Epithelial cell of esophagus (primary cell): ENCODE measurements at places on chromosomes 6 and 20.

DNA sequence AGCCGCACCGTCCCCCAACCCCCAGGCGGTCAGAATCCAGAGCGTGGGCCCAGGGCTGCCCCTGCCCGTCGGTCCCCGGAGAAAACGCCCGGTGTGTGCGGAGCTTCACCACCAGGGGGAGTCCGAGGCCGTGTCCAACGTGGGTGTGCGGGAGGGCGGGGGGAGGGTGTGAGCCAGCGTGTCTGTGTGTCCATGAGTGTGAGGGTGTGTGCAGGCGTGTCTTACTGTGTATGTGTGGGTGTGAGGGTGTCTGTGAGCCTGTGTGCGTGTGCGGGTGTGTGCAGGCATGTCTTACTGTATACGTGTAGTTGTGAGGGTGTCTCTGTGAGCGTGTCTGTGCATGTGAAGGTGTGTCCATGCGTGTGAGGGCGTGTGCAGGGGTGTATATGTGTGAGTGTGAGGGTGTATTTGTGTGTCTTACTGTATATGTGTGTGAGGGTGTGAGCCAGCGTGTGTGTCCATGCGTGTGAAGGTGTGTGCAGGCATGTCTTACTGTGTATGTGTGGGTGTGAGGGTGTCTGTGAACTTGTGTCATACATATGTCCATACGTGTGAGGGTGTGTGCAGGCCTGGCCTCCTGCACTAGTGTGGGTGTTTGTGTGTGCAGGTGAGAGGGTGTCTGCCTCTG lies 24.6 kb upstream of the GATA5 start:
- DNase-seq, result peak; percentile 55

- DNase-seq, result peak; percentile 9
Observed at GRCh38 chr6:11729076-11729475, 49.5 kb downstream of the ADTRP start.

- DNase-seq, result no peak
Observed at GRCh38 chr20:57155415-57155814, 111.0 kb downstream of the BMP7 start.

GRCh38 chr20:62336329-62336728 lies 30.8 kb downstream of the LAMA5 start:
- no peak for DNase-seq

- peak; percentile 85 for DNase-seq
Observed at GRCh38 chr6:36735110-36736071, 37.8 kb downstream of the RAB44 start.

DNA sequence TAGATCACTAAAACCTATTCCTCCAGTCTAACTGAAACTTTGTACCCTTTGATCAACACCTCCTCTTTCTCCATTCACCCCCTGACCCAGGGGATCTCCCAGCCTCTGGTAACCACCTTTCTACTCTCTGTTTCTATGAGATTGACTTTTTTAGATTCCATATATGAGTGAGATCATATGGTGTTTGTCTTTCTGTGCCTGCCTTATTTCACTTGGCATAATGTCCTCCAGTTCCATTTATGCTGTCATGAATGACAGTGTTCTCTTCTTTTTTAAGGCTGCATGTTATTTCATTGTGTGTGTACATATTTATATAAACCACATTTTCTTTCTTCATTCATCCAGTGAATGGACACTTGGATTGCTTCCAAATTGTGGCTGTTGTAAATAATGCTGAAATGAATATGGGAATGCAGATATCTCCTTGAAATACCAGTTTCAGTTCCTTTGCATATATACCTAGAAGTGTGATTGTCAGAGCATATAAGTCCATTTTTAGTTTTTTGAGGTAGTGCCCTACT lies 57.7 kb downstream of the DHX35 start:
- no peak for DNase-seq

GRCh38 chr6:41568585-41569384 lies 22.6 kb downstream of the FOXP4 start:
- no peak for DNase-seq

DNA sequence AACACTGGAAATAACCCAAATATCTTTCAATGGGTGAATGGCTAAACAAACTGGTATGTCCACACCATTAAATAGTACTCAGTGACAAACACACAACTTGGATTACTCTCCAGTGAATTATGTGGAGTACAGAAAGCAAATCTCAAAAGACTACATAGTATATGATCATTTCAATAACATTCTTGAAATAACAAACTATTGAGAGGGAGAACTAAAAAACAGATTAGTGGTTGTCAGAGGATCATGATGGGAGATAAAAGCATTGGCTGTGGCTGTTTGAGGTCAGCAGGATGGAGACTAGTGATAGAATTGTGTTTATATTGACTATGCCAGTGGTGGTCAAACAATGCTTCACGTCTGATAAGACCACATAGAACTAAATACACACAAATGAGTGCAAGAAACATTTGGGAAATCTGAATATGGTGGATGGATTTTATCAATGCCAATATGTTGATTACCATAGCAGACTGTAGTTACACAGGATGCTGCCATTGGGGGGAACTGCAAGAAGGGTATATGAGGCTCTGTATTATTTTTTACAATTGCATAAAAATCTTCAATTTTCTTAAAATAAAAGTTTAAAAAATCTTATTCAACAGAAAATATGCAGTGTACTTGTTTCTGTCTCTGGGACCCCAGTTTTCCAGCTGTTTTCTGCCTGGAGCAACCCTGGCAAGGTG lies 242.0 kb downstream of the TBXT start:
- DNase-seq, result no peak

GRCh38 chr20:19515074-19515473 lies 243.0 kb upstream of the RIN2 start:
- DNase-seq, result no peak

DNA sequence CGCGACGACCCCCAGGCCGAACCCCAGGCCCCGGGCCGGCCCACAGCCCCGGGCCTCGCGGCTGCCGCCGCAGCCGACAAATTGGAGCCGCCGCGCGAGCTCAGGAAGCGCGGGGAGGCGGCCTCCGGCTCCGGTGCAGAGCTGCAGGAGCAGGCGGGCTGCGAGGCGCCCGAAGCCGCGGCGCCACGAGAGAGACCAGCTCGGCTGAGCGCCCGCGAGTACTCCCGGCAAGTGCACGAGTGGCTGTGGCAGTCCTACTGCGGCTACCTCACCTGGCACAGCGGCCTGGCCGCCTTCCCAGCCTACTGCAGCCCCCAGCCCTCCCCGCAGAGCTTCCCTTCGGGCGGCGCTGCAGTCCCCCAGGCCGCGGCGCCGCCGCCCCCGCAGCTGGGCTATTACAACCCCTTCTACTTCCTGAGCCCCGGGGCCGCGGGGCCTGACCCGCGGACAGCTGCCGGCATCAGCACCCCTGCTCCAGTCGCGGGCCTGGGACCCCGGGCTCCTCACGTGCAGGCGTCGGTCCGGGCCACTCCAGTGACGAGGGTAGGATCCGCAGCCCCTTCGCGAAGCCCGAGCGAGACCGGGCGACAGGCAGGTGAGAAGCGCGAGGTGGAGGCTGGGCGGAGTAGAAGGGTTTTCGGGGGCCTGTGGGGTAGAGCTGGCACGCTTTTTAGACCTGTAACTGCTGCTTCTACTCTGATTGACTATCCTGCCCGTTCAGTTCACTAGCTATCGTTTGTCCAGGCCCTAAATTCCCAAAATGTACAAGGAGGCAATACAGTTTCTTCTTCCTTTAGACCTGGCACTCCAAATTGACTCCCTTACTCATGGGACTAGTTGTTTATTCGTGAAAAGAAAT lies 654 bp downstream of the FAM8A1 start:
- DNase-seq, result peak; percentile 33

DNA sequence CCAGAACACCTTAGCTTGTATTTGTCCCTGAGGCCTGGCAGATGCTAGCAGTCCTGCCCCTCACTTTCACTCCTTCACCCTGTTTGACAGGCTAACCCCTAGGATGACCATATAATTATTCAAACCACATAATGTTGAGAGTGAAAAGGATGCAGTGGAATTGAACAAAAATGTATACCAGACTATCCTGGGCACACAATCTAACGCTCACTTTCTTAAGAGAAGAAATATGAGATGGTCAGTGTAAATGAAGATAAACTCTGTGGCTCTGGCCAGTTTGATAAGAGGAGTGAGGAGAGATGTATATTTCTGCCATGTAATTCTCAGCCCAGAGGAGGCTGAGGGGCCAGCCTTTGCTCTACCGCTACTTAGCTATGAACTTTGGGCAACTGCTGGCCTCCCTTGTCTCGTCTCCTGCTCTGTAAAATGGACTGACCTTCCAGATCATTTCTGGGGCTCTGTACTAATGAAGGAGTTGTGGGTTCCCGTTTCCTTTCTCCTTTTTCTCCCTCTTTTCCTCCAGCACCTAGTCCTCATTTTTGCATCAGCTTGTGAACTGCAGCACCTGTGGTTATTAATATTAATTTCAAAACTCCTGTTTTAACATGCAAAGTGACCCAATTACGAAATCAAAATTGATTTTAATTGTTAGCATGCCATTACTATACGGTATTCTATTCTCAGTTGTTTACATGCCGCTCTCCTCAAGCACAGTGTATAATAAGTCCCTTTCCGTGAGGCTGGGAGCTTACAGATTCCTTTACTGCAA lies 92.5 kb upstream of the IYD start:
- DNase-seq, result no peak

DNA sequence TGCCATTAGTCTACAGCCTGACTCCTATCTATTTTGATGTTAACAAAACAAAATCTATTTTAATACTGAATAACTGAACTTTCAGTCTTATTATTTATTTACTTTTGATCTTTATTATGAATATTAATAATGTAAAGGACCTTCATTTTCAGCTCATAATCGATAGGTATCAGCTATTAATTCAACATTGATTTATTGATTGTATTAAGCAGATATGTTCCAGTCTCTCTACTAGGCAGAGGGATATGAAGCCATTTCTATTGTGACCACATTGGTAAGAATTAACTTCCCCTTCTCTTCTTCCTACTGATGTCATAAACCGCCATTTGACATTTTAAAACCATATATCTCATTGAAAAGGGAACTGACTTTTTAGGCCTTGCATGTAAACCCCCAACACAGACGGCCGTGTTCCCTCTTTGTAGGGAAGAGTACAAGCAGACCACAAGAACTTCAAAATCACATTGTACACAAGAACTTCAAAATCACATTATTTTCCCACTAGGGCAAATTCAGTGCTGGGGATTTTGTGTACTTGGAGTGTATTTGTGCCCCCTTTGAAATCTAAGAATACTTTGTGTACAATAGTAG lies 69.5 kb upstream of the FABP7 start:
- DNase-seq, result no peak

- no peak for DNase-seq
Observed at GRCh38 chr6:143098054-143098671, 37.5 kb downstream of the AIG1 start.

DNA sequence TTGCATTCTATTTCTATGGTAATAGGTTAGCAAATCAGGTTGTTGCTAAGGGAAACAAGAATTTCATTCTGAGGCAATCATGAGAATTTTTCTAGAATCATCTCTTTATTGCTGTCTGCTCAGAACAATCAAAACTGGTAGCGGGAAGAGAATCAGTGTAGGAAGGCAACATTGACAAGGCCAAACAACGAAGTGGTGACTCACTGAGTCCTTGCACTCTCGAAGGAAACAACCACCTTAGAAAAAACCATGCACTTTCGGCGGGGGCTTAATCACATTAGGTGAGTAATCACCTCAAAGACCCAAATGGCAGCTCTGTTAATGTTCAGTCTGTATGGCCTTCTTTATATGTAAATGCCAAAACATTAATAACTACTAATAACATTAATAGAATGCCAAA lies 78.8 kb upstream of the MAP7 start:
- peak; percentile 72 for DNase-seq

DNA sequence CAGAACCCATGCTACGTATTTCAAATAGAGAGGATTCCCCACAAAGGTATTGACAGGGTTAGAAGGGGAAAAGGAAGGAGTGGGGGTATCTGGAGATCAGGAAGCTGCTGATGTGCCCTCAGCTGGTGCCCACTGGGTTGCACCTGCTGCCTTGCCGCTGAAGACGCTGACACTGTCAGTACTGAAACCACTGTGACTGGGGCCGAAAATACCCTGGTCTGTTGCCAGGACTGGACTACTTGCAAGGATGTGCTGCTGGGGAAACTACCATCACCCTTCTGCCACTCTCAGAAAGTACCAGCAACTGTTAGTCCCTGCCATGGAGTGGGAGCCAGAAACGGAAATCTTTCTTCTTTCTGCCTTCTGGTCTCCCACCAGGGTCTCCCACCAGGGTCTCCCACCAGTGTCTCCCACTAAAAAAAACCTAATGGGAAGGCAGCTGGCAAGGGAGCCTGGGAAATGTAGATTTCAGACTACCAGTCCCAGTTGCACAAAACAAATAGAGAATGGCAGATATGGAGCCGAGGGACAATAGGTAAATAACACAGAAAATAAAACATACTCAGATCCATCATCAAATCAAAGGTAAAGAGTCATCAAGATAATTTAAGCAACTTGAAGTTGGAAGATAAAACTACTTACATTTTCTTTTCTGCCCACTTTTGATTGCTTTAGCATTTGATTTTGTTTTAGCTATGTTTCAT lies 204.8 kb downstream of the TPBG start:
- DNase-seq, result no peak

- no peak for DNase-seq
Observed at GRCh38 chr6:41958022-41958856, 16.6 kb upstream of the CCND3 start.

GRCh38 chr6:98836025-98836961 lies 1.9 kb downstream of the POU3F2 start:
- no peak for DNase-seq

DNA sequence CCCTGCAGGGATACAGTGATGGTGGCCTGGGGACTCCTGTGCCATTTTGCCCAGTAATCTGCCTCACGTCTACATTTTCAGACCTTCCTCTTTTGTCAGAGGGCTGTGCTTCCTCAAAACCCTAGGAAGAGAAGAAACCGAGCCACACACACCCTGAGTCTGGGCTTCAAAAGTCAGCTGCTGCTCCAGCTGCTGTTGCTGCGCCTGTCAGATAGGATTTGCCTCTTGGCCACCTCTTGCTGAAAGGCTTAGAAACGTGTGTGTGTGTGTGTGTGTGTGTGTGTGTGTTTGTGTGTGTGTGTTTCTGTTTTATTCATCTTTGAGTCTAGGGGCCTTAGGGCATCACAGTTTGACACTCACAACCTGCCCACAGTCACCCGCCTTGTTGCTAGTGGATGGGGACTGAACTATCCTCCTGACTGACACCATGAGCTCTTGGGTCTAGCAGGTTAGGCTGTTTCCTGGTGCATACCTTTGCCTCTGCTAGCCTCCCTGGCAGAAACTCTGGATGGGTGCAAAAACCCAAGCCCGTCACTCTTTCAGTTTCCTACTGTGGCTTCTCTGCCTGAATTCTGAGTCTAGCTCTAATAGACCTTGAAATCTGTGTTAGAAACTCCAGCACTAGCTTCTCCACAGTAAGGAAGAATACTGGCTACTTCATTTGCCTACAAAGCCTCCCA lies 94.9 kb upstream of the CEP85L start:
- no peak for DNase-seq

DNA sequence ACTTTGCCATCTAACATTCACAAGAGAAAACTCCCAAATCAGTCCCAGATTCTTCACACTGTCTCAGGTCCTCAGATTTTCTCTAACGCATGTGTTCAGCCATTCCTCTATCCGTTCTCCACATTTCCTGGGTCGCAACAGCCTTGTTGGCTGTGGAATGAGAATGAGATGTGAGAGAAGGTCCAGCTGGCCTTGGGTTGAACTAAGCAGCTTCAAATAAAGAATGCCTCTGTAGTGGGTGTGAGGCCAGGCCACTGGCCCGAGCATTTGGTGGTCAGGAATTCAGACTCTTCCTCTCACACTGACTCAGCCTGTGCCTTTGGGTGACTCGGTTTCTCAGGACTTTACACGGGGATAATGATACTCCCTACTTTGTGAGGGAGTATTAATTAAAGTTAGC lies 73.8 kb upstream of the CCN6 start:
- DNase-seq, result no peak
